GM13977 (cell line): ENCODE measurements at places on chromosomes 3 and 15.

- no peak for DNase-seq
Measured at GRCh38 chr3:73516631-73517030, 108.1 kb downstream of the PDZRN3 start.

DNA sequence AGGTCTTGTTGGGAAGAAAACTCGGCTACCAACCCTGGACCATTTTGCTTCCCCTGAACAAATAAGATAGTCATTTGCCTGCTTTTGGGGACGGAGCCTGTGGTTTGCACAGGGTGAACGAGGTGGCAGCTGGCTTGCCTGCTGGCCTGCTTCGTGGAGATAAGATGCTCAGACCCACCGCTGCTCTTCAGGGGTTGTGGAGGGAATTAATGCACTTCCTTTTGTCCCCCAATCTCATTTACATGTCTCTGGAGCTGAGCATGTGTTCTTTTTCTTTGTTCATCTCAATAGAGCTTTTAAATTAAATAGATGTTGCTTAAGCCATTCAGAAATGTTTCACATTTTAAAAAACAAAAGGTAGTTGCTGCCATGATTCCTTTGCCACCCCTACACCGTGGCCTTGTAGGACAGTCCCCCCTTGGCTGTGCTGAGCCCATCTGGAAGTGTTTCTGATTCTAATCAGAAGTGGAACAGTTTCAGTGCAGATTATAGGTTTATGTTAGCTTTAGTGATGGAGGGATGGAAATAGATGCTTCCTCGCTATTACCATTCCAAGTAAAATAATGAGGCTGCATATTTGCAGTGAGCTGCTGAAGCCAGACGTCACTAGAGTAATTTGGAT lies 25.6 kb downstream of the APBA2 start:
- DNase-seq, result no peak

DNA sequence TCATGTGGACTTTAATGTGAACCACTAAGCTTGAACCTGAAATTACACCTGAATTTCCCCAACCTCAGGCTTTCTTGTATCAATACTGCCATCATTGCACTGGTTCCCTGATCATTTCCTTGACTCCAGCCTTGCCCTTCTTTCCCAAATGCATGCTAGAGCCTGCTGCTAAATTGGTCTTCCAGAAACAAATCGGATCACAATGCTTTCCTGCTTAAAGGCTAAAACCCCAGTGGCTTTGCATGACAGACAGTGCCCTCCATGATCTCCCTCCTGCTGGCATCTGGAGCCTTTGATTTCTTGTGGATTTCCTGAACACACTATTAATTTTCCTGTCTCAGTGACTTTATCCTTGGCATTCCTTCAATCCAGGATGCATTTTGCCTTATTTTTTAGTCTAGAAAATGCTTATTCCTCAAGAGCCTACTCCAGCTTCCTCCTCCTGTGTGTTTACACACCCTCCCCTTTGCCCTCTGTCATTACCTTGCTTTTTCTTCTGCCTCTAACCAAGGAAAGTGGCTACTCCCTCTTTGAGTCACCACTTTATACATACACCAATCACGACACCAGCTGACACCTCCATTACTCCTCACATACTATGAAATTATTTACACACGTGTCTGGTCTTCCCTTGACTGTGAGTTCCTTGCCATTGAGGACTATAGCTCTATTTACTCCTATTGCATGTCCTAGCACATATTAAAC lies 214.6 kb downstream of the KCNAB1 start:
- no peak for DNase-seq

GRCh38 chr3:119613201-119613600 lies 15.5 kb downstream of the PLA1A start:
- no peak for DNase-seq

GRCh38 chr3:10234526-10235230 lies 13.6 kb upstream of the TATDN2 start:
- DNase-seq, result no peak

DNA sequence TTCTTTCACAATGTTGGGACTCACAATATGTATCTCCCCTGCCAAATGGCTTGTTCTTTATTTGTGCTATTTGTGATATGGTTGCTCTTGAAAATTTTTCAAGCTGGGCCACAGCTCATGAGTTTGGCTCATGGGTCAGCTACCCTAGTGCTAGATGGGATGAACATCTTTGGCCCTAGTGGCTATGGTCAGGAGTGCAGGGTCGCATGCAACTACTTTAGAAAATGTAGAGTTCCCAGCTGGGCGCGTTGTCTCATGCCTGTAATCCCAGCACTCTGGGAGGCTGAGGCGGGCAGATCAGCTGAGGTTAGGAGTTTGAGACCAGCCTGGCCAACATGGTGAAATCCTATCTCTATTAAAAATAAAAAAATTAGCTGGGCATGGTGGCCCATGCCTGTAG lies 55.8 kb downstream of the POLR2M start:
- DNase-seq, result no peak

DNA sequence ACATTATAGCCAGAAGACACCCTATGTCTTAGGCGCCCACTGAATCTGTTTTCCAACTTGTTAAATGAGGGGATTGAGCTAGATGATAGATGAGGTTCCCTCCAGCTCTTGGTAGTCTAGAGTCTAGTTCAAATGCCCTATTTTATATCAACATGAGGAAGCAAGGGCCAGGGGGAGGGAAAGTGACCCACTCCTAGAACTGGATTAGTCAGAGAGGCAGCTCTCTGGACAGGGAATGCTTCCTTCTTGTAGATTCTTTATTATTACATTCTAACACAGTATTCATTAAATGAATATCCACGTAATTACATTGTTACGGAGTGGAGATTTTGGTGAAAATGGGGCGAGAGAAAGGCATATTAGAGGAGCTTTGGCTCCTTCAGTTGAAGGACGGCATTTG lies 89.5 kb downstream of the RAD18 start:
- no peak for DNase-seq
